ENCODE measurements at places on chromosomes 5 and 9.

- no peak for DNase-seq
These were observed 6.0 kb downstream of the BRD3 start for GRCh38 chr9:134061688-134062371.

DNA sequence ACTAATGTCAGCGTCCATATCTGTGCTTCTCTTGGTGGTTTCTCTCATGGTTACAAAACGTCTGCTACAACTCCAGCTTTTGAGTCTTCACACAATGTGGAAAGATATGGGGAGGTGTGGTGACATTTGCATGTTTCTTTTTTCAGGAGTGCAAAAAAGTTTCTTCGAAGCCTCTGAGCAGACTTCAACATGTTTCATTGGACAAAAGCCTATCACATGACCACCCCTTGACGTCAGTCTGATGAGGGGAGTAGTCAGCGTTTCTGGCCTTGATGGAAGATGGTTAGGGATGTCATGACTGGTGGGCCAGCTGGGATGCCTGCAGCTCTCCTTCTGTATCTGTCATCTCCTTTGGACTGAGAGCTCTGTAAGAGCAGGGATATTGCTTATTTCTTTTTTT, 61.4 kb downstream of the PTPDC1 start:
- no peak for DNase-seq

DNA sequence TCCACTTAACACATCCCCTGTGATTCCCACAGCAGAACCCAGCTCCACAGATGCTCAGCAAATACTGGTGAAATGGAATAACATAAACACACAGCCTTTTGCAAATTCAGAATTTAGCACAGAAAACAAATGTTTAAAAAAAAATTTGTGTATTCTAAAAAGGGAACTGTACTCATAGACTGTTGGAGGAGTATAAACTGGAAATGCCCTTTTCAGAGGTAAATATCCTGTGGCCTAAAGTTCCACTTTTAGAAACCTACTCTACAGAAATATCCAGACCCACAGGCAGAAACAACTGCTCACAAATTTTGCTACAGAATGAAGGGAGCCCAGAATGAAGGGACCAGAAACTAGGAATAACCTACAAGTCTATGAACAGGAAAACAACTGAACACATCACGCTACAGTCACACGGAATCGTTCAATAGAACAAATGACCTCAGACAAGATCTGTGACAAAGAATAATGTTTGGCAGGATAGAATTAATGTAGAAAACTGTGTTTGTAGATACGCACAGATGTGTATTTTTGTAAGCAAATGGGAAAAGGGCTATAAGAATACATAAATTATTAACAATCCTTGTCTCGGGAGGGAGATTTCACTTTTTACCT, 78.5 kb downstream of the SHB start:
- DNase-seq: peak; percentile 50

GRCh38 chr5:143524338-143524945, 121.0 kb upstream of the NR3C1 start:
- DNase-seq: no peak

GRCh38 chr9:73116880-73117279, 34.8 kb upstream of the ANXA1 start:
- DNase-seq: no peak
